ENCODE measurements at places on chromosomes 16 and 17.

GRCh38 chr17:3715296-3715695 is 8.4 kb upstream of the HASPIN start:
- no peak for DNase-seq

GRCh38 chr17:32276171-32276601 is 10.6 kb downstream of the RHBDL3 start:
- no peak for DNase-seq

DNA sequence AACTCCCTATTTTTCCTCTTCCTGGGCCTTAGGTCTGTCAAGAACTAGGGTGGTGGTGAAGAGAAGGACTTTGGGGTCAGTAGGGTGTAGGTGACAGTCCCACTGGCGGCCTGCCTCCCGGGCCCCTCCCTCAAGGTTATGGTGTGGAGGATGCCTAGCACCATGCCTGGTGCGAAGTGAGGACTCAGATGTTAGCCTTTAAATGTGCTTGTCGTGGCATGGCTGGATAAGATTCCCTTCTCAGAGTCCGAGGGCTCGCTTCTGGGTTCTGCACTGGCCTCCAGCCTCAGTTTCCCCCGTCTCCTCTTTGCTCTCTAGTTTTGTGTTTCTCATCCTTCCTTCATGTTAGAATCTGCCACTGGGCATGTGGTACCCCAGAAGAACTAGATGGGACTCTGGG is 32.0 kb downstream of the HAPSTR1 start:
- no peak for DNase-seq

GRCh38 chr17:45197108-45197507 is 24.6 kb upstream of the FMNL1 start:
- DNase-seq, result no peak

GRCh38 chr17:50708050-50709000 is 611 bp upstream of the ANKRD40 start:
- no peak for DNase-seq

DNA sequence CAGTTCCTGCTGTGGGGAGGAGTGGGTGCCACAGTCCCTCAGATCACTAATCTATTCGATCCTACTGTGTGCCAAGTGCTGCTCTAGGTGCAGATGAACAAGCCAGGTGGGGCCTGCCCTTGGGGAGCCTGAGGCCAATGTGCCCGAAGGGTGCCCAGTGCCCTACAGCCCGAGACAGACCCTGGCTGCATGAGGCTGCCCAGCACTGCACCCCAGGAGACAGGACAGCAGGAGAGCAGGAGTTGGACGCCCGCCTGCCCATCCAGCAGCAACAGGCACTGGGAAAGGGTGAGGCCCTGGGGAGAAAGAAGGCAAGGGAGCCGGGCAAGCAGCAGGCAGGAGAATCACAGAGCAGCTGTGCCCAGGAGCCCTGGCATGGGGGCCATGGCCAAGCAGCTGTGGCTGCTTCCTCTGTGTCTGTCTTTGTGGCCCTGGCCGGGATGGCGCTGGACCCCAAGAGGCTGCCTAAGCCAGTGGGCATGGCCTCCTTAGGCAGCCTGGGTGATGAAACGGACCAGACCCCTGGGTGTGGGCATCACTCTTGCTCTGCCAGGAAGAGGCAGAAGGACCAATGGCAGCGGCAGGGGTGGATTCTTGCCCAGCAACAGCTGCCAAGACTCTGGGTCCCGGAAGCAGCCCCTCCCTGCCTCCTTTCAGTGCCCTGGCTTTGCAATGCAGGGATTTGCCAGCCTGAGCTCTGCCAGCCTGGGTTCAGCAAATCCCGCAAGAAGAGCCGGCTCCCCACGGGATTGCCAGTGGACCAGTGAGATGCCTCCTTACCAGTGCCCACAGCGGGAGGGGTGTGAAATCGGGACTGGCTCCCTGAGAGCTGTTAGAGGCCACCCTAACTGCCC is 179.6 kb upstream of the TNRC6C start:
- no peak for DNase-seq

DNA sequence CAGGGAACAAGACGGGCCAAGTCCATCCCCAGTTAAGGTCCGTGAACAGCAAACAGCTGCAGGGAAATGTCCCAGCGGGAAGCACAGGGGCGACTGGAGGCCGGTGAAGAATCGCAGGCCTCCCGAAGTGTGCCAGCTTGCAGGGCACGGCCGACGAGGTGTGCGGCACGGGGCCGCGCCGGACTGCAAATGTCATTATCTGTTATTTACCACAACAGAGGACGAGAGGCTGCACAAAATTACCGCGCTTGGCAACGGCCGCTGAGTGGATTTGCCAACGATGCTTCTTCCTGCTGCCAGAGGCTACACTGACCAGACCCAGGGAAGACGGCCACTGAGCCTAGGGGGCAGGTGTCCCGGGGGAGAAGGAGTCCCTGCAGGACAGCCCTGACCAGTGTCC is 53.1 kb downstream of the RPH3AL start:
- no peak for DNase-seq

DNA sequence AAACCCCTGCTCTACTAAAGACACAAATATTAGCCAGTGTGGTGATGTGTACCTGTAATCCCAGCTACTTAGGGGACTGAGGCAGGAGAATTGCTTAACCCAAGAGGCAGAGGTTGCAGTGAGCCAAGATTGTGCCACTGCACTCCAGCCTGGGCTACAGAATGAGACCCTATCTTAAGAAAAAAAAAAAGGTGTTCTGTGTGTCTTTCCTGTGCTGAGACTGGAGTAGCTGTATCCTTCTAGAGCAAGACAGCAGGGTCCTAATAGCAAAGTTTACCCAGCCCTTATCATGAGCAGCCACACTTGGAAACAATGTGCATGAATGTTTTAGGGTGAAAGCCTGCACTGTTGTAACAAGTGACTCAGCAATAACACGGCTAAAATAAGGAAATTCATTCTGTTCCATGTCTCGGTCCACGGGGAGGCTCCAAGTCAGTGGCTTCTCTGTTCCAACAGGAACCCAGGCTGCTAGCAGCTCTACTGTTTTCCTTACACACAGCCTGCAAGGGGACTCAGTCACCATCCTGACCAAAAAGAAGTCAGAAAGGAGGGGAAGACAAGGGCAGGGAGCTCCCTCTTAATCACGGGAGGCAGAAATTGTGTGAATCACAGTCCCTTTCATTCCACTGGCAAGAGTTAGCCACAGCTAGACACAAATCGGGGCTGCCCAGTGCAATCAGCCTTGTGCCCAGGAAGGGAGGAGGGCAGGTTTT is 7.1 kb upstream of the SLC5A11 start:
- DNase-seq, result no peak

DNA sequence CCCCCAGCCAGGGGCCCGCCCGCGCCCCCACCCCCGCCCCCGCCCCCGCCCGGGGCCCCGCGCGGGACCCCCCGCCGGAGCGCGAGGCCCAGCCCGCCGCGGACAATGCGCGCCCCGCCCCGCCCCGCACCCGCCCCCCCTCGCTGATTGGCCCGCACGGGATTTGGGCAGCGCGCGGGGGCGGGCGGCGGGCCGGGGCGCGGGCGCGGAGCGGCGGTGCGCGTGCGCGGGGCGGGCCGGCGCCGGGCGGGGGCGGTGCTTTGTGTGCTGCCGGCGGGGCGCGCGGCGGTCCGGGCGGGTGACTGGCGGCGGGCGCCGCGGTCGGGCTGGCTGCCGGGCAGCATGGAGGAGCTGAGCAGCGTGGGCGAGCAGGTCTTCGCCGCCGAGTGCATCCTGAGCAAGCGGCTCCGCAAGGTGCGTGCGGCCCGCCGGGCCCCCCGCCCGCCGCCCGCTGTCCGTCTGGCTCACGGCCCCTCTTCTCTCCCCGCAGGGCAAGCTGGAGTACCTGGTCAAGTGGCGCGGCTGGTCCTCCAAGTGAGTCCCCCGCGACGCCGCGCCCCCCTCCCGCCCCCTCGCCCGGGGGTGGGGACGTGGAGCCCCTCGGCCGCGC is at the start of gene CBX2:
Gene CBX2 (plus strand): TSS at position 255 of the 610 bp plus-strand sequence. CDS start 88 bp downstream, at position 343.
- peak; percentile 75 for DNase-seq

DNA sequence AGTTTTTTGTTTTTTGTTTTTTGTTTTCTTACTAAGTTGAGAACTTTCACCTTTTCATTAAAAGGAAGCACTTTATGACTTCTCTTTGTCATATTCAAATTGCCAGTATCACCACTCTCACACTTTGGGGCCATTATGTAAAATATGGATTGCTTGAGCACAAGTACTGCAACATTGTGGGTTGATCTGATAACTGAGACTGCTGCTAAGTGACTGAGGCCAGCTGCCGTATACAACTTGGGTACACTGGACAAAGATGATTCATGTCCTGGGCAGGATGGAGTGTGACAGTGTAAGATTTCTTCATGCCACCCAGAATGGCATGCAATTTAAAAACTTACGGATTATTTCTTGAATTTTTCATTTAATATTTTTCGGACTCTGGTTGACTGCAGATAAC is 7.8 kb downstream of the TTC19 start:
- DNase-seq, result no peak

DNA sequence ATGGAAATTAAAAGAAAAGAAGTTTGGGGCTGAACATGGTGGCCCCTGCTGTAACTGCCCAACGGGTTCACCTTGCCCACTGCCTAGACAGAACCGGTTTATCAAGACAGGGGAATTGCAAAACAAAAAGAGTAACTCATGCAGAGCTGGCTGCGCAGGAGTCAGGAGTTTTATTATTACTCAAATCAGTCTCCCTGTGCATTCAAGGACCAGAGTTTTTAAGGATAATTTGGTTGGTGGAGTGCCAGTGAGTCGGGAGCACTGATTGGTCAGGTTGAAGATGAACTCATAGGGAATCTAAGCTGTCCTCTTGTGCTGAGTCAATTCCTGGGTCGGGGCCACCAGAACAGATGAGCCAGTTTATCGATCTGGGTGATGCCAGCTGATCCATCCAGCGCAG is 4.4 kb upstream of the SCPEP1 start:
- DNase-seq, result no peak

- no peak for DNase-seq
These were observed 36.3 kb downstream of the PITPNC1 start for GRCh38 chr17:67413388-67413787.

- DNase-seq, result no peak
These were observed 7.0 kb downstream of the ZNF319 start for GRCh38 chr16:57993438-57993837.

- DNase-seq, result no peak
These were observed 70.4 kb upstream of the SMURF2 start for GRCh38 chr17:64732336-64733006.

- DNase-seq, result no peak
These were observed 63.5 kb downstream of the SPECC1 start for GRCh38 chr17:20072692-20072992.

- DNase-seq, result no peak
These were observed 130.1 kb downstream of the SPACA3 start for GRCh38 chr17:33121756-33122155.

DNA sequence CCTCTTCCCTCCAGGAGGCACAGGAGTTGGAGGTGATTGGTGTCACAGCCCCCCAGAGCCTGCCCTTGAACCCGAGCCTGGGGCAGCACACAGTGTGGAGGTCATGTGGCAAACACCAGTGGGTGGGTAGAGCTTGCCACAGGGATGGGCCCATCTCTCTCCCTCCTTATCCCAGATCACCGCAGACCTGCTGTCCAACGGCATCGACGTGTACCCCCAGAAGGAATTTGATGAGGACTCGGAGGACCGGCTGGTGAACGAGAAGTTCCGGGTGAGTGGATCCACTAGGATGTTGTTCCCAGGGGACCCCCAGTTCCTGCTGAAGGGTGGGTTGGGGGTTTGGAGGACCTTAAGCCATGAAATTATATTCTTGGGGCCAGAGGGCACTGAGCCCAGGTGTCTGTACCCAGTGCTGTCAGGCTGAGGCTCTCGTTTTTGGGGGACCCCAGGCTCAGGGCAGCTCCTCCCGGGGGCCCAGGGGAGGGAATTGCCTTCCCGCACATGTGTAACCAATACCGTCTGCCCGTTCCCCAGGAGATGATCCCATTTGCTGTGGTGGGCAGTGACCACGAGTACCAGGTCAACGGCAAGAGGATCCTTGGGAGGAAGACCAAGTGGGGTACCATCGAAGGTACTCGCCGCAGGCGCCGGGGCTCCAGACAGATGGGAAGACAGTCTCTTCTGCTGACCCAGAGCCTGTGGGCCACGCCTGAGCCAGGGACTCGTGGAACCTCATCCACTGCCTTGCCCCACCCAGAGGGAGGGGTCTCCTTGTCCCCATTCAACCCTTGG is 351.9 kb downstream of the SEC14L1 start:
- no peak for DNase-seq

- peak; percentile 44 for DNase-seq
These were observed 7.4 kb upstream of the DHRS7B start for GRCh38 chr17:21119247-21119918.

DNA sequence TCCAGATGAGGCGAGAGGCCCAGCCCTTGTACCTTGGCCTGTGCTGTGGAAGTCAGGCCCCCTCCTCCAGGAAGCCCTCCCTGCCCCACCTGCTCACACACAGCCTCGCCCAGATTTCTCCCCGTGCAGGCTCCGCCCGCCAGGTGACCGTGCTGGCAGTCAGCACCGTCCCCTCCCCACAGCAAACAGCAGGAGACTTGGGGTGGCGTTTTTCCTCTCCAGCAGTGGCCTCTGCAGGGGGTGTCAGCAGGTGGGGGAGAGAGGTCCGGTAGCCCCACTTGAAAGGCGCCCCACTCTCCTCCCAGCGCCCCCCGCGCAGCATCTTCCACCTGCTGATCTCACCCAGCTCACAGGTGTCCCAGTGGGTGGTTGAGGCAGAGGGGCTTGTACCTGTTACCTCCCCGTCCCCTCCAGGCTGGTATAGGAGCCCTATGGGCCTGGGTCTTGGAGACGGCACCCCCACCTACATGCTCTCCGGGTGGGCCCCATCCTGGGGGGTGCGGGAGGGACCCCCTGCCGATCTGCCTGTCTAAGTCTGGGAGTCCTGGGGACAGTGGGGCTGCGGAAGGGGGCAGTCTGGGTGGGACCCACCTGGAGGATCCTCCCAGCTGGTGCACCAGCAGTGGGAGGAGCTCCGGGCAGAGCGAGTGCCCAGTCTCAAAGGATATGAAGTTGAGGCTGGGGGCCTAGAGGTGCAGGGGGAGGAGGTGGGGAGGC is 4.2 kb upstream of the C1QTNF8 start:
- no peak for DNase-seq

GRCh38 chr17:8503368-8503767 is 67.7 kb downstream of the NDEL1 start:
- no peak for DNase-seq

DNA sequence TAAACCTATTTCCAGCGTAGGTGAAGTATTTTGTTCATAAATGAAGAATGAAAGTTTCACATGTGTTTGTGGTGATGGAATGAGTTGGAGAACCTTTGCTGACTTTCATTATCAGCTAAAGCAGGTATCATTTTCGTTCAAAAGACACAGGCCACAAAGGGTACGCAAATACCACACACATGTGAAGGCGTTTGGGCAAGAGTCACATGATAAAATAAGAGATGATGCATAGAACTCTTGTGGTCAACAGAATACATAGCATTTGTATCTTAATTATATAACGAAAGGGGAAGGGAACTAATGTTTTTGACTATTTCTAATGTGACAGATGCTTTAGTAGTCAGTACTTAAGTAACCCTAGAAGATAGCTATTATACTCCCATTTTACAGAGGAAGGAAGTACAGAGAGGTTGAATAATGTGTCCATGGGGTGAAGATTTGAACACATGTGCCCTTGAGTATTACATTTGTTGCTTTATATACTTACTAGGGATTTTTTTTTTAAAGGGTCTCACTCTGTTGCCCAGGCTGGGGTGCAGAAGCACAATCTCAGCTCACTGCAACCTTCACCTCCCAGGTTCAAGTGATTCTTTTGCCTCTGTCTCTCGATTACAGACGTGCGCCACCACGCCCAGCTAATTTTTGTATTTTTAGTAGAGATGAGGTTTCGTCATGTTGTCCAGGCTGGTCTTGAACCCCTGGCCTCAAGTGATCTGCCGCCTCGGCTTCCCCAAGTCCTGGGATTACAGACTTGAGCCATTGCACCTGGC is 4.8 kb downstream of the RPA1 start:
- no peak for DNase-seq

All from stimulated activated CD4-positive, alpha-beta T cell treated with anti-CD3 and anti-CD28 coated beads, Interleukin-1b, Interleukin-23, amount 100 ng/mL, for 1 hour (primary cell).